Karpas-422 (cell line): ENCODE measurements at places on chromosomes 12 and 14. TPM values are rescaled to one million over a fixed set of nuclear protein-coding genes. Genes with fewer than 3 reads are reported as not detected.

DNA sequence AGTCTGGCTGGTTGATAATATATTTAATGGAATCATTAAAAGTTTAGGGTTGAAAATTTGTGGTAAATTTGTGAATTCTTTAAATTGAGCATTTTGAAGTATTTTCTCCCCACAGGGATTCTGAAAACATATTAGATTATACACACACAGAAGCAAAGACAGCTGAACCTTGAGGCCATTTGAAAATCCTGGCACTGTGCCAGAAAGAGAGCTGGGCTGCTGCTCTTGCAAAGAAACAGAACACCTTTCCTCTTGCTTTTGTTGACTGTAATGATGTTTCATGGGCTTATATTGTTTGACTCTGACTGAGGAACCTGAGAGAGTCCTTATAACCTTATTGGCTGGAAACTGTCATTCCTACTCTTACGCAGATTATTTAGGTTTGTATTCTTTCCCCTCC, 4.8 kb downstream of the RNF34 start:
- DNase-seq, result no peak

DNA sequence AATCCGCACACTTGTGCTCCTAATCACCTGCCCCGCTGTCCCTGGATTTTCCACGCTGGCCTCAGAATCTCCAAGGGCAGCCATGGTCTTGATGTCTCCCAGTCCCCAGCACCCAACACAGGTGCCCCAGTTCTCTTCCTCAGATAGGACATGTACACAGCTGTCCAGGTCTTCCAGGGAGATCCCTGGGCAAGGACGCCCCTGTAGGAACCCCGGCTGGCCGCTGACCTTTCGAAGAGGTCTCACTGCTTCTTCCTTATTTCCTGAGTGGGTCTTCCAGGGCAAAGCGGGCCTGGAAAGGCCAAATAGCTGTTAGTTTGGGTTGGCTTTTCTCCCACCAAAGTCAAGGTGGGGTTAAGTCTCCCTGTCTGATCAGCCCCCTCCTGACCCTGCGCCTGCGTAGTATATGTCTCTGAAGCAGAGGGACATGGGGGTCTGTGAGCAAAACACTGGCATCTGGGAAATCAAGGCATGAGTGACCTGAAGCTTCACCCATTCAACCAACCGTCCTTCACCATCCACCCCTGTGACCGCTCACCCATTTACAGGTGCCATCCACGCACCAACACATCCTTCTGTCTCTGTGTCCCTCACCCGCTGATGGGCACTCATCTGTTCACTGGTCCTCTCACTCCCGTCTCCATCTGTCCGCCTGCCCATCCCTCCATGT, 4.6 kb downstream of the BEGAIN start:
- DNase-seq, result no peak

The APOF gene
- not detected in 2 replicates for total RNA-seq

GRCh38 chr14:46661728-46662127, 10.1 kb upstream of the RPL10L start:
- DNase-seq, result no peak

The VRTN gene
- total RNA-seq, result not detected in 2 replicates

The MSI1 gene
- total RNA-seq, result not detected in 2 replicates

The ISM2 gene
- 0.11 and 0.89 TPM in 2 replicates for total RNA-seq

The FBRSL1 gene
- 4.0 and 4.1 TPM in 2 replicates for total RNA-seq

The OTUB2 gene
- total RNA-seq, result not detected in 2 replicates

GRCh38 chr12:89454080-89454848, 70.3 kb downstream of the GALNT4 start:
- DNase-seq, result no peak

The PELI2 gene
- total RNA-seq, result 0.18 and 0.30 TPM in 2 replicates

The PRPH gene
- 0.52 TPM in 1 of 2 replicates, not detected in the other for total RNA-seq

The KRT79 gene
- not detected in 2 replicates for total RNA-seq

The ZDHHC22 gene
- not detected in 2 replicates for total RNA-seq

The KRT83 gene
- not detected in 2 replicates for total RNA-seq

DNA sequence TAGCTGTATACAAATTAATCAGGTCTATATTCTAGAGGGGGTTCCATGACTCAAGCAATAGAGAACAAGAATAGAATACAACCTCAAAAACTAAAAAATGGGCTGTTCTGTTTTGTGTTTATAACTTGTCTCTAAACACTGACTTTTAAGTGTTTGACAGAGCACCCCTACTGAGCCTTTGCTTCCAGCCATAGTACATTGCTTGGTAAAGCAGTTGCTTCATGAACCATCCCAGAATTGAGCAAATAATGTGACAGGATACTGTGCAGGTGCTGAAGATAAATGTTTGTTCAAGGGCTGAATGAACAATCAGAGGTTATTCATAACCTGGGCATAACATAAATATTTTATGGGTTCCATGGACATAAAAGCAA, 11.5 kb downstream of the SPTSSA start:
- DNase-seq, result no peak

The BCL7A gene
- total RNA-seq, result 67.2 and 75.5 TPM in 2 replicates
